Stimulated activated CD8-positive, alpha-beta memory T cell treated with anti-CD3 and anti-CD28 coated beads, Interleukin-4, amount 100 ng/mL, for 1 hour (primary cell): ENCODE measurements at places on chromosomes 11 and 22.

DNA sequence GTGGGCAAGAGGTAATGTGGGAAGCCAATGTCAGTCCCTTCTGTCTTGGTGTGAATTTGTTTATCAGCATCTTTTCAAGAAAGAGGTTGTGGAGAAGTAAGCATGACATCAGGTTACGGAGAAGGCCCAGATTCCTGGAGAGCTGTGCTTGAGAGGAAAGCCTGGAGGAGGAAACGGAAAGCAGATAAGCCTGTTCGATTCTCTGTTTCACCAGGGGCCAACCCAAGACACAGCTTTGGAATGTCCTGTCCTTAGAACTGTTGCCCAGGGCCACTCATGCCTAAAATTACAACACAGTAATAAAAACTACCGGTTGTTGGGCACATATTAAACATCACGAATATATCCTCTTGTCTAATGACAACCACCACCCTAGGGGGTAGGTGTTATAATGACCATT, 148.5 kb downstream of the NAV2 start:
- DNase-seq = no peak

DNA sequence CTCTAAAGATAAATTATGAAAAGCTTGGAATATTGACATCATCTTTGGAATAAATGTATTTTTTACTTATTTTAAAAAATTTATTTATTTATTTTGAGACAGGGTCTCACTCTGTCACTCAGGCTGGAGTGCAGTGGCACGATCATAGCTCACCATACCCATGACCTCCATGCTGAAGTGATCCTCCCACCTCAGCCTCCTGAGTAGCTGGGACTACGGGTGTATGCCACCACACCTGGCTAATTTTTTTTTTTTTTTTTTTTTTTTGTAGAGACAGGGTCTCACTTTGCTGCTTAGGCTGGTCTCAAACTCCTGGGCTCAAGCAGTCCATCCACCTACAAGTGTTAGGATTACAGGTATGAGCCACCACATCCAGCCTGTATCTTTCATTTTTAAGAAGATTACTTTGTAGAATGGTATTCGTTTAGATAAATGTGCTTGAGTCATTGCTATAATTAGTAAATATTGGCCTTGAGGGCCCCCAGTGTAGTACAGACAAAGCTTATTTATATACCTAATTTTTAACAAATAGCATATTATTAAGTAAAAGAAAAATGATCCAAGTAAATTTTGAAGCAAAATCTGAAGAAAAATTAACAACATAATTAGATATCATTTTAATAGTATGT, 8.5 kb downstream of the SWAP70 start:
- no peak for DNase-seq

DNA sequence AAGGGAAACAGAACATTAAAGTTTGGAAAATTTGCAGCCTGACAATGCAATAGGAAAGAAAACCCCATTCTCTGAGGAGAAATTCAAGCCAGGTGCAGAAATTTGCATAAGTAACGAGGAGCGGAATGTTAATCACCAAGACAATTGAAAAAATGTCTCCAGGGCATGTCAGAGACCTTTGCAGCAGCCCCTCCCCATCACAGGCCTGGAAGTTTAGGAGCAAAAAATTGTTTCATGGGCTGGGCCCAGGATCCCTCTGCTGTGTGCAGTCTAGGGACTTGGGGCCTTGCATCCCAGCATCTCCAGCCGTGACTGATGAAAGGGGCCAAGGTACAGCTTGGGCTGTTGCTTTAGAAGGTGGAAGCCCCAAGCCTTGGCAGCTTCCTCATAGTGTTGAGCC, 780.2 kb downstream of the LRRC4C start:
- DNase-seq = no peak

GRCh38 chr22:17443405-17444203, 74.3 kb downstream of the CECR2 start:
- no peak for DNase-seq

DNA sequence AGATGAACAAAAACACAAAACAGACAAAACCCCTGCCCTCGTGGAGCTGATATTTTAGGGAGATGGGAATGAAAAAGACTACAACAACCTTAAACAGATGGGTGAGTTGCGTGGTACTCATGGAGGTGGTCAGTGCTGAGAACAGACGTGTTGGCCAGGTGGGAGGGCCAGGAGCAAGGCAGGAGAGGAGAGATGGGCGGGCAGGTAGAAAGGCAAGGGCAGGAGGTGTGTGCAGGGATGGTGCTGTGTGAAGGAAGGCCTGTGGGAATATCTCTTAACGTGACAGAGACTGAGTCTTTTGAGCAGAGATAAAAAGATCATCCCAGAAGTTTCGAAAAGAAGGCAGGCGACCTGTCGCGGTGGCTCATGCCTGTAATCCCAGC, 7.0 kb downstream of the GAL start:
- DNase-seq = no peak

- no peak for DNase-seq
Measured at GRCh38 chr22:30183271-30183670, 63.3 kb downstream of the LIF start.

DNA sequence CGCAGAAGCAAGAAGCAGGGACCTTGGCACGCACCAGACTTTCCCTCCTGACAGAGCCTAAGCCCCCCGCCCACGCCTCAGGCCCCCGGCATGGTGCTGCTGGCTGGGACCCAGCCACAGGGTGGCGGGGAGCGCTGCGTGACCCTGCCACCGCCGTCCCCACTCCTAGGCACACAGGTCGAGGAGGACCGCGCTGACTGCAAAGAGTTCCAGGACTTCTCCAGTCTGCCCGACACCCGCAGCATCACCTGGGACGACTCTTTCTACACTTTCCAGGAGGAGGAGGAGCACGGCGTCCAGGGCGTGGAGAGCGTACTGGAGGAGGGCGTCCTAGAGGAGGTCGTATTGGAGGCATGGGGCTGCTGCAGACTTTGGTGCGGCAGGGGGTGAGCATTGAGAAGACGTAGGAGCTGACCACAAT, 103.7 kb downstream of the TRIM51G start:
- DNase-seq = no peak

DNA sequence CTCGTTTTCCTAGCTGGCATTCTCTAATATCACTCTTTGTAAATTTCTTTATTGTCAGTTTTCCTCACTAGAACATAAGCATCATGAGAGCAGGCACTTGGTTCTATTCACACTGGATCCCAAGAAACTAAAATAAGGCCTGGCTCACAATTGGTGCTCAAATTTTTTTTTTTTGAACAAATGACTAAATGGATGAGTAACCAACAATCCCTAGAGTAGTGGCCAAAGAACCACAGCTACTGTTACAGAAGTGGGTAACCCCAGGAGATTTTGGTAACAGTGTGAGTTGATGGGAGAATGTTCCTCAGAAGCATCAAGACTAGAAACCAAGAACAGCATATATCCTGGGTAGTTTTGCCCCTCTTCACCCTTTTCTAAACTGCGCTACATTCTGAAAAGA, 572.6 kb downstream of the INSC start:
- DNase-seq = no peak

DNA sequence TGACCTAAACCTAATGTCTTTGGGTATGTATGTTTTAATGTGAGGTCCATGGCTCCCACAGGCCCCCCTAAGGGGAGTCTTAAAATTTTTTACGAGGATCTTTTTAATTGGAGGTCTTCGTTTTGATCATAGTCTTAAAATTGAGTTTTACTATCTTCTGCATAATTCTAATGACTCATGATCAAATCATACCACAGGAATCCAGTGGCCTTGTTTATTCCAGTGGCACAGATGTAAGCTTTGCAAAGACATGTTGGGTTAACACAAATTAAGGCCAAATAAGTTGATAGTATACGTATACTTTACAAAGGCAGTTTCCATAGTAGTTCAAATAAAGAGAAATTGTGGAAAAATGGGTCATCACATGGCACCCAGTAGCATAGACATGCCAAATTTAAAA, 33.9 kb upstream of the FJX1 start:
- DNase-seq = no peak

DNA sequence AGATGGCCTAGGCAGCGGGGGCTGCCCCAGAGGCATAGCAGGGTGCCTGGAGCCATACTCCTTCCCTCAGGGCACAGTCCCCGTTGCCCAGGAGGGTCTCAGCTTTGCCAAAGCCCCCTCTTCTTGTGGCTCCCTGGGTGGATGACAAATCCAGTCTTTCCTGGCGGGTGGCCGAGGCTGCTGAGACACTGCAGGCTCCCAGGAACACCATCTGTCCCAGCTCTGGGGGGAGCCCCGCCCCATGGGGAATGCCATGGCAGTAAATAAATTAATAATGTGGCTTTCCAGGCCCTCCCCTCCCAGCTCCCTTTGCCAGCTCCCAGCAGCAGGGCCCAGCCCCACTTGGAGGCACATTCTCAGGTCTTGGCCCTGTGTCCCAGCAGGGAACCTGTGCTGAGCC, 45.0 kb downstream of the PDE2A start:
- DNase-seq = no peak

- no peak for DNase-seq
Measured at GRCh38 chr11:126391970-126392632, 36.6 kb downstream of the ST3GAL4 start.

DNA sequence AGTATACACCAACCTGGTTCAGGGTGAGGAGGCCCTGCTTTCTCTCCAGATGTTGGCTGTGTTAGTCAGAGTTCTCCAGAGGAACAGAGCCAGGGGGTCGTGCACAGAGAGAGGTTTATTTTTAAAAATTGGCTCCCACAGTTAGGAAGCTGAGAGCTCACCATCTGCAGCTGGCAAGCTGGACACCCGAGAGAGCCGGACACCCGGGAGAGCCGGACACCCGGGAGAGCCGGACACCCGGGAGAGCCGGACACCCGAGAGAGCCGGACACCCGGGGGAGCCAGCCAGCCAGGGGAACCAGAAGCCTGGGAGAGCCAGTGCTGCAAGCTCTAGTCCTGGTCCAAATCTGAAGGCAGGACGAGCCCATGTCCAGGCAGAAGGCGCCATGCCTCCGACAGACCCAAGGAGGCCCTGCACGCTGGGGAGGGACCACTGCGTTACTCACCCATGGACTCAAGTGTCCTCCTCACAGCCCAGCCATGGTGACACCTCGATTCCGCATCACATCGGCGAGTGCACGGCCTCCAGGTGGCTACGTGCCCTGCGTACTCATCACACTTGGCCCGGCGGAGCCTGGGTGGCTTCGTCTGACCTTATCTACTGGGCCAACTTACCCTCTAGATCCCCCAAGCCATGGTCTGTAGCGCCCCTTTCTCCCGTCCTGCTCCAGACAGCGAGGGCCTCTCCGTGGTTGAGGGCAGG, 99.0 kb downstream of the BRD1 start:
- DNase-seq = no peak

GRCh38 chr11:79220171-79220570, 220.7 kb downstream of the TENM4 start:
- DNase-seq = no peak

DNA sequence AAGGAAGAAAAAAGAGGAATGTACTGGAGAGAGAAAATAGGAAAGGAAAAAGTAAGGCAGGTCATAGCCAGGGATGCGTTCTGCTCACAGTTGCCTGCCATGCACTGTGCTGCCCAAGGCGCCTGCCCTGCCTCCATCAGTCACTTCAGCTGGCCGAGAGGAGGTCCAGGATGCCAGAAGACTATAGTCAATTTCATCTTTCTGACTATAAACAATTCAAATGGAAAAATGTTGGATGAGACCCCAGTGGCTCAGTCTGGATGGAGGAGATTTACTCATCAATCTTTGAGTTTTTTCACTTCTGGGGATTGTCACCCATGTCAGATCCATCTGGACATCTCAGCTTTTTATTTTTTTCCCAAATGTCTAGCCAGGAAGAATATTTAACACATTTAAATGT, 36.7 kb upstream of the CLMP start:
- DNase-seq = no peak

DNA sequence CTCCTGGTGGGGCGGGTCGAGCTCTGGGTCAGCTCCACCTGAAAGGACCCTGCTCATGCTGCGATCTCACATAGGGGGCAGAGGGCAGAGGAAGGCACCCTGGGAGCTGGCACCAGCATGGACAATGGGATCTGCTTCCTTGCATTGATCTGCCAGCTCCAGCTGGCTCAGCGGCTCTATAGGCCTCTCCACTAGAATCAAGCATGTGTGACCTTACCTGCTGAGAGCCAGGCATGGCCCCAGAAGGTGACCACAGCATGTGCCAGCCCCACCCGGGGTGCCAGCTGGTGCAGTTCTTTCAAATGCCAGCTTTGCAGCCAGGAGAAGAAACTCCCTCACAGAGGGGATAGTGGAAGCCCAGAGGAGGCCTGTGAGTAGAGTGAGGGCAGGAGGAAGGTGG, 22.0 kb upstream of the KLHL35 start:
- DNase-seq = no peak

DNA sequence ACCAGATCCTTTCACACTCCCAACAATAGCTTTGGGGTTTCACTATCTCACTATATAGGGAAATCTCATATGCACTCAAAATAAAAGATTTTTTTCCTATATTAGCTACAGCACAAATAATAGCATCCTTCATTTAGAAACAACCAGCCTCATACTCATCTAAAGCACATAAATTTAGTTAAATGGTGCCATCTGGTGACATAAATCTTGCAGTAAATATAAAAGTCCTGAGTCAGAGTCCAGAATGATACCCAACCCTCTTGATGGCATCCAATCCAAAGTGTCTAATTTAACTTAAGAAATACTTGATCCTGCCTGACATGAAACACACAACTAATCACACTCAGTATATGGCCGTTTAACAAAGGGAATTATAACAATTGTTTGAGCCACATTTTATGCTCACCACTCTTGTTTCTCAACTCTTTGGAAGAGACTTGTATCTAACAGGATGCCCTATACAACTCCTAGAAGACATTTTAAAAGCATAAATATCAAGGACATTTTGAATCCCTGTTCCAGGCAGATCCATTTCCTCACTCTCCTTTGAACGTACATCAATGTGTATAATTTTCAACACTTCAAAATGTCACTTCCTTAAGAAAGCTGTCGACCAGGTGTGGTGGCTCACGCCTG, 36.2 kb downstream of the DLG2 start:
- no peak for DNase-seq

DNA sequence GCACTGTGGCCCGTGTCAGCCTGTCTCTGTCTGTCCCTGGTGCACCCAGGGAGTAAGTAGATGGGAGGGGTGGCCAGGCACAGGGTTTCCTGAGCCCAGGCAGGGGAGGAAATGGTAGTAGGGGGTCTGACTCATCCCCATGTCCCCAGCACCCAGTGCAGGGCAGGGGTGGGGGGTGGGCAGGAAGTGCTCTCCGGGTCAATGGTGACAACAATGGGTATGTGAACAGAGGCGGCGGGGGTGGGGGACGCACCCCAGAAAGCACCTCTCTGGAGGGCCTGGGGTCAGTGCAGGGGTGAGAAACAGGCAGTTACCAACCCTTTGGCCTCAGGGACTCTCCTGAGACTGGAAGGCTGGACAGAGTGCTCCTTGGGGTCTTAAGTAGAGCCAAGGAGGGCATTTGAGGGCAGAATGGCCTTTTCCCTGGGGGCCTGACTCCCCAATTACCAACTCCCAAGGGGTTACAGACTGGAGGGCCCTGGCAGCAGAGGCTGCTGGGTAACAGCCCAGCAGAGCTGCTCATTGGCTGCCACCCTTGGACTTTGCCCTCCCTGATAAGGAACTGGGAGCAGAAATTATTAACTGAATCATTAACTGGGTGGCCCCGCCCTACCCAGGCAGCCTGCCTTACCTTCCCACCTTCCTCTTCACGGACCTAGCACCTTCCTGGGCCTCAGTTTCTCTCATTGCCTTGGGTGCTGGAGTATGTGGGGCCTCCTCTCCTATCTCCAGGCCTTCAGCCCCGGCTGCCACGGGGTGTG, 4.2 kb downstream of the MYRF start:
- DNase-seq = no peak
